ENCODE measurements at places on chromosomes 13 and 19.

DNA sequence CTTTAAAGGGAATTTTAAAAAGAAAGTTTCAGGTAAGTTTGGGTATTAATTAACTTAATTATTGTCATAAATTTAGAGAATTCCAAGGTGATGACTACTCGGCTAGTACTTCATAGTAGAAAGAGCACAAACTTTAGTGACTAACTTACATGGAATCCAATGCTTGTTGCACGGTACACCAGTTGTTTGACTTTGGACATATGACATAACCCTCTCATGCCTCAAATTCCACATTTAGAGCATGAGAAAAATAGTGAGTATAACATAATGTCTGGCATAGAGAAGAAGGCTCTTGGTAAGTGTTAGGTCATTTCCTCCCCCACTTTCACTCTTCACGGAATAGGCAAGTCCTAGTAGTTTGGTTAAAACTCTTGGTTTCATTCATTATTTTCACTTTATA, 1249.4 kb upstream of the SLC10A2 start:
- no peak for DNase-seq

DNA sequence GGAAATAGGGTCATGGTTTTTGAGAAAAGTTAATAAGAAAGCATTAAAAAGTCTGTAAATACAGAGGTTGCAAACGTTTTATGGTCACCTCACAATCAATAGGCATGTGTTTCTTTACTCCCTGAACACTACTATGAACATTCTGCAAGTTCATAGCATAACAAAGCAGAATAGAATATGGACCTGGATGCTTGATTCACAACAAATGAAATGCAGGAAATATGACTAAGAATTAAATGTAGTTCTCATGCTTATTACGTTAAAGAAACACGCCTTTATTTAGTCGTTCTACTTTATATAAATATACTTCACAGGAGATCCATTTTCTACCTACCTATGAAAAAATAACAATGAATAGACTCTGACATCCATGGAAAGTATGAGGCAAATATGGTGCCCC, 344.0 kb downstream of the KCTD12 start:
- no peak for DNase-seq

- no peak for DNase-seq
Measured at GRCh38 chr19:47437500-47437899, 18.2 kb upstream of the MEIS3 start.

DNA sequence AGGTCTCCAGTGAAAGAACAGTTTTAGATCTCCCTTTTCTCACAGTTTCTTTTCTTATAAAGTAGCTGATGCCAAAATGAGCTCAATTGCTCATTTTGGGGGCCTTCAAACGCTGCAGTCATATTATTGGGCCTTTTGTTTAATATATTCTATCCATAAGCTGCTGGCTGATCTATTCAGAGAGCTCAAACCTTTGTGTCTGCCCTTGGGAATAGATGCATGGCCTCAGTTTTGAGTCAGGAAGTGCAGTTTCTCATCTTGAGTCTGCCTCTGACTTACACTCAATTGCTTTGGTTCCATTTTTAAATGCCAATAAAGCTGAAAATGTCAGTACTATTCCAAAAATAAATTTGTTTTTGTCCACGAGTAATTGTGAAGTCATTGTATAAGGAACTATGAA, 468.9 kb downstream of the KLF12 start:
- DNase-seq, result no peak

GRCh38 chr19:42409477-42409876, 17.7 kb downstream of the LIPE start:
- no peak for DNase-seq

GRCh38 chr13:111323549-111323948, 3.1 kb downstream of the TEX29 start:
- no peak for DNase-seq

DNA sequence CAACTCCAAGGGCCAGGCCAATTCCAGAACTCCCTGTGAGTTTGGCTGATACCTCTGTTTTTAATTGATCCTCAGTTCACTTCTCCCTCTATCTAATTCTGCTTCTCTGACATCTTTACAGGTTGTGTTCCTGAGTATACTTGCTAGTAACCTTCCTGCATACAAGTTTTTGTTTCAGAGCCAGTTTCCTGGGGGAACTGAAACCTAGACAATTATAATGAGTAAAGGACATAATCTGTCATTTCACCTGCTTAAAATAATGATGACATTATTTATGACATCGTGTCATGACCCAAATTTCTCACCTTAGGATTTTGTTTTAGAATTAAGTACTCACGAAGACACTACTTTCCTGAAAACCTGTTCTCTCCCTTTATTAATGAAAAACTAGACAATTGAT, 12.5 kb upstream of the MYCBP2 start:
- no peak for DNase-seq

DNA sequence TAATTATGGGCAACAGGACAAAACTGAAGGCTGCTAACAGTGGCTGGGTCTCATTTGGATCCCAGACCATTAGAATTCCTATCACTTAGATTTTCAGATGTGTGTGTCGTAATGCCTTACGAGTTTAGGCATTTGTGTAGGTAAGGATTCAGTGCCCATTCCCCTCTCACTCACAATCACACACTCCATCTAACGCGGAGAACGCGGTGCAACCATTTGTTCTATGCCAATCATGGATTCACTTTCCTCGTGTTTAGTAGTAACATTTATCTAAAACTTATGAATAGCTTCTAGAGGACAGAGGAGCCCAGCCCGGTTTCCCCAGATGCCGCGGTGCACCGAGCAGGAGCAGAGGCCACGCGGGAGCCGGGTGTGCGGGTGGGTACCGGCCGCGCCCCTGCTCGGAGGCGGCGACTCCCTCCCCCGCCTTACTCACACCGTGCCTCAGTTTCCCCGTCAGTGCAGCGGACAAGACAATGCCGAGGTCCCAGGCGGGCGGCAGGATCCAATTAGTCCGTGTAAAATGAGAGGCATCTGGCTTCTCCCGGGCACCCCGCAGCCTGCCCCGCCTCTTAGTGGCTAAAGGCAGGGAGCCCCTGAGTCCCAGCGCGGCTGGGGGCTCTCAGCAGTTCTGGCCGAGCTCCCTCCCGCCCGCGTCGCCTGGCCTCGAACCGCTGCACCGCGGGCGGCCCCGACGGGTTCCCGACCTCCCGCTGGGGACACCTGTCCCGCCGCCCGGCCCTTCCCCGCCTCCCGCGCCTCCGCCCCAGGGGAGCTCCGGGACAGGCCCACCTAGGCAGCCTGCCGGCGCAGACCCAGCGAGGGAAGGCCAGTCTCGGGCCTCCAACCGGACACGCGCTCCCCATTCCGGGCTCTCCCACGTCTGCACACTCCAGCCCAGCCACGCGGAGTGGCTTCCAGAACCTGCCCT, 5.9 kb upstream of the C1QTNF9B start:
- no peak for DNase-seq

Measured in effector memory CD4-positive, alpha-beta T cell (primary cell).